Lung microvascular endothelial cell (primary cell): ENCODE measurements at places on chromosomes 13 and 19. TPM values are rescaled to one million over a fixed set of nuclear protein-coding genes. Genes with fewer than 3 reads are reported as not detected.

DNA sequence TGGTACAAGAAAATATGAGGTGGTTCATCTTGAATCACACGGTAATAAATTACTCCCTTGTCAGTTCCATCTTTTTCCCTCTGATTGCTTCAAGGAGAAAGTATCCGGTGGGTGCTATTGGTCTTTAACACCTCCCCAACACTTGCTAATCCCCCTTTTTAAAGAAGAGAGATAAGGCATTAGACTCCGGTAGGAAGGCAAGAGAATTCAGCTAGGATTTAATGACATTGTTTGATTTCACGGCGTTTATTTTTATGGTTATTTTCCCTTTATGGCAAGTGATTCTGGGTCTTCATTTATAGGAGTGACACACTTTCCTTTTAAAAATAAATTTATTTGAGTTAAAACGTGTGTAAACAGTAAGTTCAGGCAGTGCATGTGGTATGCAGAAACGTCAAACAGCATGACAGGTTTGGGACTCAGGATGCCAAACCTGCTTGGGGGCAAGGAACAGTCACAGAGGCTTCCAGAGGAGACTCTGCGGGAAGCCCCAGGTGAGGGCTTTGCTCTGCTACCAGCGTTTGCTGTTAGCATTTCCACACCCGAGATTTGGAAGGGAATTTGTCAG, 36.5 kb downstream of the TSHZ3 start:
- DNase-seq: no peak

OR1M1 gene
- not detected in 2 replicates for total RNA-seq

GRCh38 chr13:64278493-64278892, 2862.8 kb upstream of the PCDH20 start:
- DNase-seq: no peak

DNA sequence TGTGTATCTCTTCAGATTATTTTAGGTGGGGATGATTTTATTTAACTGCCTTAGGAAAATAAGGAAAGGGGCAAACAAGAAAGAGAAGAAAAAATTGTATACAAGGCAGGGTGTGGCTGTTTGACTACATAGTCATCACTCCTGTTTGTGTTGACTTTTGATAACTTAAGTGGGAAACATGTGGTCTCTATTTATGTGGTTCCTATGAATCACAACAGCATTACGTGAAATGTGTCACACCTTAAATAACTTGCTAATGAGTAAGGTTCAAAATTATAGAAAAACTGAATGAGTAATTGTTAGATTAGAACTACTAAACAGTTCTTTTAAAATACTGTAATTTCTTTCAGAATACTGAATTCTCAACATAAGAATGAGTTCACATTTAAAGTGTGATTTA, 69.3 kb downstream of the LMO7 start:
- peak; percentile 90 for DNase-seq

ZNF57 gene
- total RNA-seq: 2.4 and 3.4 TPM in 2 replicates

SRRM5 gene
- not detected in 2 replicates for total RNA-seq

DNA sequence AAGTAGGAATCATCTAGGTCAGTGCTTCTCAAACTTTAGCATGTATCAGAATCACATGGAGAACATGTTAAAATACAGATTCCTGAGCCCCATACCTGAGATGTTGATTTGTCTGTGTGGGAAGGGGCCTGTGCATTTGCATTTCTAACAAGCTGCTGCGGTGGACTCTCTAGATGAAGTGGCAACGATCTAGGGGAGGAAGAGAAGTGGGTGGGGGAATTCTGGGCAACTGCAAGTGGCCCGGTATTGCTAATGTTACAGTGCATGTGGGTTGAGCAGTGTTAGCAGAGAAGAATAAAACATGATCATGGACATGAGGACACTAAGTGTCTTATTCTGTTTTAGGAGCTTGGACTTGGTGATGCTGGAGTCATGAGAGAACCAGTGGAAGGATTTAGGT, 329.0 kb downstream of the OLFM4 start:
- DNase-seq: no peak

DNA sequence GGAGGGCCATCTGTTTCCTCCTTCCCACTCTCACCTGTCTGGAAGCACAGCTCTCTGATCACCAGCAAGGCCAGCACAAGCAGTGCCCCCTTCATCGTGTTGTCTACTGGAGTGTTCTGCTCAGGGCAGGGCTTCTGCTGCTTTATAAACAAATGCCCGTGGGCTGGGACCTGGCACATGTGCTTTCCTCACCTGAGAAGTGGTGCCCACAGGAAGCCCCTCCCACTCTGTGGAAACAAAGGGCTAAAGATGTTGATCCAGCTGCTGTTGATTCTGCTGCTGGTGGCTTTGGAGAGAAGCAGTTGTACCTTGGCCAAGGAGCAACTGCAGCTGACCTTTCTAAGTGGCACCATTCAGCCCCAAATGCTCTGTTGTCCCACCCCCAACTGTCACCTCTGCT, 26.4 kb upstream of the ZNF181 start:
- DNase-seq: no peak

GRCh38 chr19:58385891-58386575, 1.0 kb upstream of the RPS5 start:
- DNase-seq: no peak

GRCh38 chr19:18266771-18267686, 7.2 kb downstream of the IQCN start:
- DNase-seq: no peak

- DNase-seq: no peak
These were observed 14.0 kb upstream of the PTOV1 start for GRCh38 chr19:49837009-49837310.

PRR22 gene
- 0.22 and 0.40 TPM in 2 replicates for total RNA-seq

DNA sequence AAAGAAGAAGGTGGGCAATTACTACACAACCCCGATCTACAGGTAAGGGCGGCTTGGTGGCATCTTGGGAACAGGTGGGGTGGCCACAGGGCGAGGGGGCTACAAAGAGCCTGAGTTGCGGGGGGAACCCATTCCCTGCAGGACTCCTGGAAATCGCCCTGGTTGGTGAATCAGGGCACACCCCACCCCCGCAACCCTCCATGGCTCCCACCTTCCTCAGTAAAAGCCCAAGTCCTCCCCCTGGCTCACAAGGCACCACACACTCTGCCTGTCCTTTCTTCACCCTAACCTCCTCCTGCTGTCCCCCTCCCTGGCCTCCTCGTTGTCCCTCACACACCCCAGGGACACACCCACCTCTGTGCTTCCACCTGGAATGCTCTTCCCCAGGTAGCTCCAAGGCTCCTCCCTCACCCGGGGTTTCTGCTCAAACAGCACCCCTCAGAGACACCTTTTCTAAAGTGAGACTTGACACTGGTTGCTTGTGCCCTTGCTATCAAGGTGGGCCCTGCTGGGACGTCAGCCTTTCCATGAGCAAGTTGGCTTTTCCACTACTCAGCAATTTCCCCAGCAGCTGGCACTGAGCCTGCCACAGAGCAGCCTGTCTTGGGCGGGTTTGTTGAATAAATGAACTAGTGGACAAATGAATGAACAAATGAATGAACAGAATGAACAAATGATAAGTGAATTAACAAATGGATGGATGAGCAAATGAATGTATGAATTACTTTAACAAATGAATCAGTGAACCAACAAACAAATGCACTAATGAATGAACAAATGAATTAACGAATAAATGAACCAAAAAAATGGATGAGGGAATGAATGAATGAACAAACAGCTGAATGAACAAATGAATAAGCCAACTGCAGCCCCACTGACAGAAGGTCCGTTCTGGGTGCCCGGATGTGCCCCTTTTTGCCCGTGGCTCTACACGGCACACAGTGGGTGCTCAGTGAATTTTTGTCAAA, 6.2 kb upstream of the MRI1 start:
- DNase-seq: peak; percentile 43

MAST1 gene
- total RNA-seq: 0.44 and 0.60 TPM in 2 replicates

DNA sequence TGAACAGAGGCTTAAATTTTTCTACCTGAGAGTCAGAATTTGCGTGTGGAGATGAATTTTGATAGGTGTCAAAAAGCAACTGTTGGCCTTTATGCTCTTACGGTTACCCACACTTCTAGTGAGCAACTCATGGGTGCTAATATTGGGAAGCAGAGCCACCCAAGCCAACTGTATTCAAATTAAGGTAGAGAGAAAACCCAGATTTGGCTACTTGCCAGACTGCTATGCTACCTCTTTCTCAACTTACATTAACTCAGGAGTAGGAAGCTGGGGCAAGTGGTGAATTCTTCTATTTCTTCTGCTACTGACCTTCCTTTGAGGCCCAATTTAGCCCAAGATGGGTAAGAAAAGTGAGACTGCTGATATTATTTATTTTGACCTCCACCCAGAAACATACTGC, 83.9 kb downstream of the OLFM4 start:
- no peak for DNase-seq

PRR36 gene
- not detected in 2 replicates for total RNA-seq

DNA sequence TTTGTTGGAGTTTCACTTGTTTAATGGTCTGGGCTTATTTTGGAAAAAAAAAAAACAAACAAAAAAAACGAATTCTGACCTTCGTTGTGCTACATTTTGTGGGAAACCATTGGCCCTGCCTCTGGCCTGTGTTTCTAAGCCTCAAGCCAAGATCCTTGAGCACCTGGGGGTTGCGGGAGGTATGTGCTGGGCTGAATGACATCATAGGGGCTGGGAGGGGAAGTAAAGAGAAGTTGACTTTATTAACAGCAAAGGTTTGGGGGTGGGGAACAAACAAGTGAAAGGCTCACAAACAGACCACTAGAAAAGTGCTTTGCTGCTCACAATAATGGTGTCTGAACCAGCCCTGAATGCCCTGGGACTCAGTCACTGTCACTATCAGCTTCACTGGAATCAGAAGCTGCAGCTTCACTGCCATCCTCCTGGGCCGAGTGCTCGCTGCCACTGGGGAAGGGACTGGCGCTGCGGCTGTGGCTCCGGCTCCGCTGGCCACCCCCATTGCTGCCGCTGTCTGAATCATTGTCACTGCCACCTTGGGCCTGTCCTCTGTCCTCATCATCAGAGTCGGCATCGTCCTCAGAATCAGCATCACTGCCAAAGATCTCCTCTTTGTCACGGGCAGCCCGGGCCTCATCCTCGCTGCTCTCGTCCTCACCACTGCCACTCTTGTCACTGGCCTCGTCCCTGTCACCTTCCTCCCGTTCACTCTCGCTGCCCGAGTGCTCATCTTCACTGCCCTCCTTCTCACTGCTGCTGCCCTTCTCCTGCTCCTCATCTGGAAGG, 5.1 kb downstream of the PAF1 start:
- DNase-seq: no peak

ATP11A gene
- 10.9 and 18.8 TPM in 2 replicates for total RNA-seq

- DNase-seq: no peak
These were observed 13.6 kb downstream of the LCP1 start for GRCh38 chr13:46168341-46168740.

ZNF681 gene
- 0.65 and 1.8 TPM in 2 replicates for total RNA-seq

RYR1 gene
- total RNA-seq: not detected in 2 replicates

ZNF296 gene
- total RNA-seq: under 0.01 TPM in 2 replicates

DNA sequence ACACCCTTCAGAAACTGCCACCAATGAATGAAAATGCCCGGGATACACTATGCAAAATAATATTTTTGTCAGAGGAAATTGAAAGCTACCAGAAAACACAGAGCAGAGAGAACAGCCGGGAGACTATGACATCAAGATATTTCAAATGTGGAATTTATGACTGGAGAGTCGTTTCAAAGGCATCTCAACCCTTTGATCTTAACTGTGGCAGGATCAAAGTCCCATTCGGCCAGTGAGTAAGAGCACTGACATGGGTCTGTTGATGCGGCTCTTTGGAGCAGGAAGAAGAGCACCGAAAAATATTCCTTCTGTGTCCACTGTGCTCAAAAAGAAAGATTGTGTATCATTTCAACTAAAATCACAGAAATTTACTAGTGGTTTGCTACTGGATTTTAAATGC, 201.9 kb downstream of the RFC3 start:
- no peak for DNase-seq

DNA sequence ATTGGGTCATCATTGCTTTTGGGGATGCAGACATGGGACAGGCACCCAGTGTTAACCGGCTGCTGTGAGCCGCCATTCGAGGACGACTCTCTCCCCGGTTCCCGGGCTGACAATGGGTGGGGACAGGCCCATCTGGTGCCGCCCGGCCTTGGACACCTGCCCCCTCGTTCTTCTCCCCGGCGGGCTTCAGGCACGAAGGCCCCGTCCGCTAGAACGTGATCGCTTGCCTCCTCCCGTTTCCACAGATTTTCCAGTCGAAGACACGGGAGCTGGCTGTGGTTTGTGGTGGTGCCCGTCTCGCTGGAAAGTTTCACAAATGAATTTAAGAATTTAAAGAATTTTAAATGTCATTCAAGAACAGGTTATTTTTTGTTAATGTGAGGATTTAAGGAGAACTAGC, 2.0 kb downstream of the PALM start:
- no peak for DNase-seq

GRCh38 chr13:95440441-95441088, 112.0 kb upstream of the CLDN10 start:
- no peak for DNase-seq

DNA sequence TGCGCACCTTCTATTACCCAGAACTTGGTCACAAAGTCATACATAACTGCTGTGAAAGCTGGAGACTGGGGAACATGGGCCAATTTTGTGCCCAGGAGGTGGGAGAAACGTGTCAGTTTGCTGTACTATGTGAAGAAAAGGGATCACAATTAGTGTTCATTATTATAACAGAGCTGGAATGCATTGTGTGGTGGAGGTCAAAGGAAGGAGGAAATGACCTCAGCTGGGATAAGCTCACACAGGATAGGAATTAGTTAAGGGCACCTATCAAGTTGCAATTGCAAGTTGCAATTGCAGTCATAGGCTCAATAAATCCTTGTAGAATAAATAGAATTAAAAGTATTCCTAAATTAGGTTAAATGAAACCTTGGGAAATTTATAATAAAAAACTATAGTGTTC, 103.9 kb upstream of the OBI1 start:
- peak; percentile 17 for DNase-seq

DNA sequence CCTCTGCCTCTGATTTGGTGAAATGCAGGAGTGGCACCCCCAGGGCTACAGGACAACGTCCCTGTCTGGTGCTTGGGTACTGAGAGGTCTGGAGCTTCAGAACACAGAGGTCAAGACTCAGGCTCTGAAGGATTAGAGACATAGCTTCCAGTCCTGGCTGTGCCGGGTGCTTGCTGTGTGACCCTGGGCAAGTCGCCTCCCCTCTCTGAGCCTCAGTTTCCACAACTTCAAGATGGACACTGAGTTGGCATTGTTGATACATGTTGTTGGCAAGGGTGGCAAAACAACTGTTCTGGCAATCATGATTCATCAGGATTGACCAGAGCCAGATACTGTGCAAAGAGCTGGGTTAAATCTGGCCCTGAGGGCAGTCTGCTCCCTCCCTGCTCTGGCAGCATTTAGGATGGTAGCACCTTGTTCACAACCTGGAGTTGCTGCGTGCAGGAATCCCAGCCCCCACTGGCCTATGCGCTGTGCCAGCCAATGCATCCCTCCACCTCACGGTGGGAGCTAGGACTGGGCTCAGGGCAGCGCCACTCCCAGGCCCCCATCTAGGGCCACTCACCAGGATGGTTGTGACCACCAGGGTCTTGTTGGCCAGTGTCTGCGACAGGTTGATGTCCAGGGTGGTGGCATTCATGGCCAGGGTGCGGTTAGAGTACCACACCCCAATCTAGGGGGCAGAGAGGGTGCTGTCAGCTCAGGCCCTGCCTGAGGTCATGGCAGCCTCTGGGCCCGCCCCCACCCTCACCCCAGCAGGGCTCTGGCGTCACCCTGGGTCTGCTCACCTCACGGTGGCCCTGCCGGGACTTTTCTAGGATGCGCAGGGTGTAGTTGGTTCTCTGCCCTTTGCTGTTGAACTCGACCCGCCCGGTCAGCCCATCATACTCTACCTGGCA, 16.7 kb downstream of the GRIK5 start:
- no peak for DNase-seq

- no peak for DNase-seq
These were observed 33.8 kb downstream of the ATP4B start for GRCh38 chr13:113624235-113624587.

GRCh38 chr19:40284501-40285352, at the start of gene AKT2:
TSS of gene AKT2 (minus strand) at chr19:40285345. CDS start at chr19:40265267, 20,078 bp downstream.
- peak; percentile 65 for DNase-seq

GRCh38 chr19:30131722-30132291, 189.8 kb downstream of the URI1 start:
- DNase-seq: no peak
